ENCODE measurements at places on chromosomes 1 and 21. TPM values are rescaled to one million over a fixed set of nuclear protein-coding genes. Genes with fewer than 3 reads are reported as not detected.
A peak's percentile ranks its signal among the peaks of the same experiment; 100 is the strongest.

The BCAN gene
- not detected for total RNA-seq

The AIRE gene
- not detected for total RNA-seq

The ARHGEF16 gene
- 8.1 TPM for total RNA-seq

The SPTA1 gene
- 0.88 TPM for total RNA-seq

The PRDM16 gene
- total RNA-seq: 0.43 TPM

The PLPP3 gene
- total RNA-seq: 53.9 TPM

The PPIAL4G gene
- not detected for total RNA-seq

The AXDND1 gene
- not detected for total RNA-seq

The ASTN1 gene
- total RNA-seq: 0.18 TPM

- DNase-seq: no peak
Observed at GRCh38 chr1:60502506-60502905, 428.9 kb upstream of the C1orf87 start.

DNA sequence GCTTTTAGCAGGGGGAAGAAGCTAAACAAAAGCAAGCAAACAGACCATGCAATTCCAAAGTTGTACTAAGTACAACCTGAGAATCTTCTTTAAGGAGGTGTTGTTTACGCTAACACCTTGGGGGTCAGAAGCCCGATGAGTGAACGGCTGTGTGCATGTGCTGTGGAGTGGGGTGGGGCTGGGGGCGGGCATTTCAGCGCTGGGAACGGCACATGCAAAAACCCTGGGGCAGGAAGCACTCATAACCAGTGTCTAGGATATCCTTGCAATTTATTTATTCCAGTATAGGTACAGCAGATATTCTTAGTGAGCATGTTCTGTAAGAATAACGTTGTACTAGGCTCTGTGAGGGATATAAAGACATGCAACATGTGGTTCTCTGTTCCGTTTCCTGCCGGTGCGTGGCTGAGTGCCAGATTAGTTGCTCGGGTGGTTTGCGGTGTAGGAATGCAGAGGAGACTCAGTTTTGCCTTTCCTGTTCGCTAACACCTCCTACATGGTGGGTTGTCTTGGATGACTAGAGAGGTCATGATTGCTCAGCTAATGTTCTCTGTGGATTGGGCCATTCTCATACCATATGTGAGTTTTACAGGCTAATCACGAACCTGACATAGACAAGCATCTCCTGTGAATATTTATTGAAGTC lies 3.7 kb downstream of the FASLG start:
- DNase-seq: no peak

DNA sequence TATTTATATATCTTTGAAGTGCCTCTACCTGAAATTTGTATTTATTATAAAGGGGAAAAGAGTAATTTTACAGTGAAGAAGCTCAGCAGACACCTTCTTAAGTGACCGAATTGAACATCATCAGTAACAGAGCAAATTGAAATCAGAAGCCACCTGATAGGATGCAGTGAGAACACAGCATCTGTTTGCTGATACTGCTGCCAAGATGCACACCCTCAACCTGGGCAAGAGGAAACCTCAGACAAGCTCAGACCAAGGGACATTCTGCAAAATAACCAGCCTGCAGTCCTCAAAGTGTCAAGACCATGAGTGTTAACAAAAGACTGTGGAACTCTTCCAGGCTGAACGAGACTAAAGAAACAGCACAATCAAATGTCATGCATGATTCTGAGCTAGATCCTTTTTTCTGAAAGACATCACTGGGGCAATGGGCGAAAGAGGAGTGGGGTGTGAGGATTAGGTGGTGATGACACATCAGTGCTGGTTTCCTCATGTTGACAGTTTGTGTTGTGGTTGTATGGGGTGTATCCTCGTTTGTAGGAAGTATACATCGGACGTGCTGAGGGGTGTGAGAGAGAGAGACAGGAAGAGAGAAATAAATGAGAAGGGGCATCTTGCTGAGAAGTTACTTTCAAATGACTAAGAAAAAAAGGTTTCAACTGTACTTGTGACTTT lies 103.7 kb downstream of the ABCA4 start:
- DNase-seq: no peak

- DNase-seq: no peak
Observed at GRCh38 chr1:1967879-1968278, 35.7 kb downstream of the CFAP74 start.

- peak; percentile 54 for DNase-seq
Observed at GRCh38 chr1:7648761-7649384, 122.2 kb upstream of the VAMP3 start.

DNA sequence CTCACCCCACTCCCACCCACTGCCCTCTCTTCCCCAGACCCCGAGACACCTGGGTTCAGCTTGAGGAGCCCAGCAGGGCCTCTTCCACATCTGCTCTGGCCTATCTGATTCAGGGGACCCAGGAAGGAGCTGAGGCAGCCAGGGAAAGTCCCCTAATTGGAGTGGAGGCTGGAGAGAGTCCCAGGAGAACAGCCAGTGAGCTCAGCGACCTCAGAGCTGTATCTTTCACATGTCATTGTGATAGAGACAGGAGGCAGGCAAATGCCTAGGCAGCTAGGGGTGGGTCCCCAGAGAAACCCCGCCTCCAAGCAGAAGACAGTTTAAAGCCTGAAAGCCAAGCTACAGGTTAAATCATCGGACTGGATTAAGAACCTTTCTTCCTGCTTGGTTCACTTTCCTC lies 122.7 kb downstream of the MATN1 start:
- DNase-seq: no peak

GRCh38 chr1:245306628-245307410 lies 152.0 kb downstream of the KIF26B start:
- no peak for DNase-seq

GRCh38 chr1:241202401-241202800 lies 154.6 kb downstream of the RGS7 start:
- no peak for DNase-seq

DNA sequence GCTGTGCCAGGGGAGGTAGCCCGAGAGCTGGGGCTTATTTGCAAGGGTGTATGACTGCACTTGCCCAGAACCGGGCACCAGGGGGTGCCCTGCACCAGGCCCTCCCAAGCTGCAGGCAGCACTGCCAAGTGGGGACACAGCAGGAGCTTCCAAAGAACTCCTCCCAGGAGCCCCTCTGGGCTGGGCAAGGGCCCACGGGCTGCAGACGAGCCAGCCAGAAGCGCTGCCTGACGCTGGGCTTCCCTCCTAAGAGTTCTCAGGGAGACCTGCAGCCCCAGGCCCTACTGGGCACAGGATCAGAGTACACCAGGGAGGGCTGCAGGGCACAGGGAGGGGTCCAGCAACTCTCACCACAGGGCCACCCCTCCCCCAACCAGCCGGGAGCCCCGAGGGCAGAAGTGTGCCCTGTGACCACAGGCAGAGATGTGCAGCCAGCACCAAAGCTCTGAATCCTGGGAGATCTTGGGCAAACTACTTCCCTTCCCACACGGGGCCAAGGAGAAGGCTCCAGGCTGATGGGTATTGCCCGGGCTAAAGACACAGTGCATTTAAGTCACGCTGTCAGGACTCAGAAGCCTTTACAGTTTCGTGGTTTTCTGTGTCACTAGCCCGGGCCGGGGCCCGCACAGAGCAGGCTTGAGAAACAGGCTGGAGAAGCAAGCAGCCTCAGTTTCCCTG lies 63.4 kb downstream of the KCNAB2 start:
- no peak for DNase-seq

DNA sequence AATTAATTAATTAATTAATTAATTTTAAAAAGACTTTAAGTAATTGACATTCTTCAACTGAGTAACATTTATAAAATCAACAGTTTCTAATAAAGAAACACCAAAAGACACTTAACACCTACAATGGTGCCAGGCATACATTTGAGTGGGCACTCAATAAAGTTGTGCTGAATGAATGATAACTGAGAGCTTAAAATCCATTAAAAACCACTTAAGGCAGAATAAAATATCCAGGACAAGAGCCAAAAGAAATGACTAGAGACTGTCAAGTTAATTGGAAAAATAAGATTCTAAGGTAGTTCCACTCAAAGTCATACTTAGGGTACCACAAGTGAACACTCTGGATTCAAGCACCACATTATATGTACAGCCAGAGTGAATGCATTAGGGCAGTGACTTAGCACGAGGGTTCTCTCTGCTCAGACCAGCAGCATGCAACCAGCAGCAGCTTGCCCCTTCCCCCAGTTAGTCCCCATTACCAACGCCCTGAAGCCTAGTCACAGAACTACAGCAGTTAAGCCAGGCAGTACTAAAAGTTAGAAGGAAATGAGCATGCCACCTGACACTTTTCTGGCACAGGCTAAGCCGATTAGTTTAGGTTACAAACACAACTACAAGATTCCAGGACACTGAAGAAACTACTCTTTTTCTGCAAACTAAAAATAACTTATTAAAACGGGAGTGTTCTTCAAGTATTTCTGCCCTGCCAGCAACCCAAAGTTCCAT lies 46.5 kb downstream of the LUZP1 start:
- no peak for DNase-seq

- no peak for DNase-seq
Observed at GRCh38 chr21:25578056-25578961, 29.0 kb downstream of the MRPL39 start.

DNA sequence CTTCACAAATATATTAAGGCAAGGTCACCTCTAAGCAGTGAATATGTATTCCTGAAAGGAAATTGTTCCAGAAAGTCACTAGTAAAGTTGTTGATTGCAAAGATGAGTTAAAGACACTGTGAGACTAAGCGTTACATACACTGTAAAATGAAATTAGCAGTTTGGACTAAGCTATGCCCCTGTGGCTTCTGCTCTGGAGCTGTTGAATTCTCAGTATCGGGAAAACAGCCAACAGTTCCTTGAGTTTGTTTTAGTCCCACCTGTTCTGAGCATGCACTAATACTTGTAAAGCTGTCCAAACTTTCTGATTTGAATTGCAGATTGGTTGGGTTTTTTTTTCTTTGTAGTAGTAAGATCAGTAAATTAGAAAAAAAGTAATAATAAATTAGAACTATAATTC lies 21.0 kb downstream of the ANGPTL1 start:
- DNase-seq: no peak

DNA sequence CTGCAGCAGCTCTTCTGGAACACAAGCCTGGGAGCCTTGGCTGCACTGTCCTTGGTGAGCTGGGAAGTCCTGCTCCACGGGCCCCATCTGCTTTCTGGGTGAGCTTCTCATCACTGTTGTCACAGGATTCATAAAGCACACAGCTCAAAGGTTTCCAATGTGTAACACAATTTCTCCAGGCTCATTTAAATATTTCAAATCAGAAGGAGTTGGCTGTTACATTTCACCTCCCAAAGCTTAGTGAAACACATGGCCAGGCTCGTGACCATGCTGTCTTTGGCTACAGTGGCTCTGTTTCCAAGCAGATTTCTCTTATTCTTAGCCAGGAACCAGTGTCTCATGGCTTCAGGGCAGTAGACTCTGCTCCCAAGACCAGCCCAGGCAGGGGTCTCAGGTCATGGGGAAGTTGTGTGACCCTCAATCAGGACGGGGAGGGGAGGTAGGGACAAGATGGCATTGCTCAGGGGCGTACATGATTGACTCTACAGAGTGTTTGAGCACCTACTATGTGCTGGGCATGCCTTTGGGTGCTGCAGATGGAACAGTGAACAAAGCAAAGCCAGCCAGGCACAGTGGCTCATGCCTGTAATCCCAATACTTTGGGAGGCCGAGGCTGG lies 353.0 kb downstream of the NPHP4 start:
- DNase-seq: peak; percentile 30

DNA sequence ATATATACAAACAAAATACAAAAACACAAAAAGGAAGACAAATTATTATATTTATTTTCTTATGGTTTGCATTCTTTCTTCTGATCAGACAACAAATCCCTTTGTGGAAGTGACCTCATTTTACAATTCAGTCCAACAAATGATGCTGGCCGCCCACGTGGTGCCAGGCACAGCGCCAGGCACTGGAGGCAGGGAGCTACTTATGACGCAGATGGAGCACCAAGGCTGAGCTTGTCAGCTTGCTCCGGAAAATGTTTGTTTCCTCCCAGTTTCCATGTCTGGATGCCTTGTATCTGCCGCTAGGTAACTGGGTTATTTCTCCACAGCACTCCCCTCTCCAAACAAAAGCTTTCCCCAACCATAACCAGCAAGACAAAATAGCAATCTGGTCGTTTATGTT lies 30.7 kb upstream of the CD34 start:
- no peak for DNase-seq

DNA sequence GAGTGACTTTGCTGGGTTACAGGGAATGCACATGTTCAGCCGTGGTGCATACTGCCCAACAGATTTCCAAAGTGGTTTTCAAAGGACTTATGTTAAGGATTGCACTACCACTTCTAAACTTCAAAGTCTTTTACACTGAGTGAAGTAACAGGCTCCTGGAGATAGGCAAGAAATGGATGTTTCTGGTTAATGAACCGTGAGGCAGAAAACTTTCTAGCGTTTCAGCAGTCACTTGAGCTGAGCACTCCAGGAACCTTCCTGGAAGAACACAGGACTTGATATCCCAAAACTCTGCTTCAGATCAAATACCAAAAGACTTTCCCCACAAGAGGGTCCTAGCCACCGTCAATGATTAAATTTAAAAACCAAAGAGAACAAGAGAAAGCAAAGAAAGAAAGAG lies 74.3 kb upstream of the ATP1A1 start:
- no peak for DNase-seq

- no peak for DNase-seq
Observed at GRCh38 chr1:223234170-223234514, 91.1 kb upstream of the TLR5 start.

GRCh38 chr1:180586671-180587155 lies 27.9 kb downstream of the OVAAL start:
- DNase-seq: no peak

DNA sequence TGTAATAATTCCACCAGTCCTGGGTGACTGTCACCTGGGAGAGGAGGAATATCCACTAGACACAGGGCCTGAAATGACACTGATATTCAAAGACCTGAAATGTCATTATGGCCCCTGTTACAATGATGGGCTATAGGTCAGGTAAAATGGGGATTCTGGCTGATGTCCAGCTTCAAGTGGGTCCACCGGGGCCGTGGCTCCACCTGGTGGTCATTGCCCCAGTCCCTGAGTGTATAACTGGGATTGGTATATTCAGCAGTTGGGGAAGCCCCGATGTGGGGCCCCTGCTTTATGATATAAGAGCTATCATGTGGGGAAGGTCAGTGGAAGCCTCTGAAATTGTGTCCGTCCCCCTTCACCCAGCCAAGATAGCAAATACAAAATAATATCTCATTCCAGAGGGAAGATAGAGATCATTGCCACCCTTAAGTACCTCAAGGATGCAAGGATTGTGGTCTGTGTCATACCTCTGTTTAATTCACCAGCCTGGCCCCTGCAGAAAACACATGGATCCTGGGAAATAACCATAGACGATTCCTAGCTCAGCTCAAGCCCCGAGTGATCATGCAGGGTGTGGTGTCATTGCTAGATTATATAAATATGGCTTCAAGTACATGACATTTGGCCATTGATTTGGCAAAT lies 19.4 kb downstream of the PLEKHO1 start:
- DNase-seq: peak; percentile 61

DNA sequence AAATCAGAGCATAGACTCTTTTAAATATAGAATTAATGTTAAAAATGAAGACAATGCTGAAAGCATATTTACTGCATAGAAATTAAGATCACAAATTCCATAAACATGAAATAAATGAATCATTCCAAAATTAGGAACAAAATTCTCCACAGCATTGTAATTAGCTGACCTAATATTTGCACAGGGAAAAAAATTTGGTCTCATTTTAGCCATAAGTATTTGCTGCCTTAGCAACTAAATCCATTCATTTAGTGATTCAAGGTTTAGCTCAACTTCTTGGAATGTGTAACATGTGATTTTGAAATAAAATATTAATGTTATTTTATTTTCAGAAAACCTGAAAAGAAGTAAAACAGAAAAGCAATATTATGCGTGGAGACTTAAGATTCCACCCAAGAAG lies 25.5 kb downstream of the ADAMTS5 start:
- no peak for DNase-seq

- no peak for DNase-seq
Observed at GRCh38 chr1:108142773-108143394, 57.3 kb downstream of the SLC25A24 start.

- DNase-seq: no peak
Observed at GRCh38 chr1:163444665-163445064, 122.9 kb downstream of the NUF2 start.

All from left lobe of liver (tissue), 2 donors.